ENCODE measurements at places on chromosomes 4 and X.

DNA sequence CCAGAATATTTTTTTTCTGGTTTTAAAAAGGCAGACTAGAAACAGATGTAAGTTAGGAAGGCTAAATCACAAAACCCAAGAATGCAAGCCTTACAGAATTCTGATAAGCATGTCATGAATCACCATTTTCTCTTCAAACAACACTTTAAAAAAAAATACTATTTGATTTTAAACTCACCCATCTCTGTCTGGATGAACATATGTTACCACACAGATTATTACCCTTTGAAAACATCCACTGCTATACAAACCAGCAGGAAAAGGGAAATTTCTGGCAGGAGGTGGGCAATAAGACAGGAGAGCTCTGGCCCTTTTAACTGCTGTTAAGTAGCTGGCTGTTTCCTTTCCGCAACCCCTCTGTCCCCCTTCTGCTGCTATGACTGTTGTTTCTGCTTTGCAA is 317.7 kb upstream of the NOCT start:
- no peak for DNase-seq

DNA sequence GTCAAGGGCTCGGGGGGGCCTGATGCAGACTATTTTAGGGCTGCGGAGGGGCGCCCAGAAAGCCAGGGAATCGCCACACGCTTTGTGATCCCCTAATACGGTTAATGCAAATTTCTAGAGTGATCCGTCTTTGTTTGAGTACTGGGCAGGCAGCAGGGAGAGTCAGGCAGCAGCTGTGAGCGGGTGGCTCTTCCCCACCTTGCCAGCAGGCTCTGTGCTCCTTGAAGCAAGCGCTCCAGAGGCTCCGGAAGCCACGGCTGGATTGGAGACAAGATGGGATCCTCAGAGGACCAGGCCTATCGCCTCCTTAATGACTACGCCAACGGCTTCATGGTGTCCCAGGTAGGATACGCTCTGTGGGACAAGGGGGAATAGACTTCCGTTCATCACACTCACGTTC is at the start of gene ASMT:
Gene ASMT, plus strand, starts transcription at position 133 of the 400 bp plus-strand sequence. Its CDS starts 141 bp downstream, at position 274.
- no peak for DNase-seq

DNA sequence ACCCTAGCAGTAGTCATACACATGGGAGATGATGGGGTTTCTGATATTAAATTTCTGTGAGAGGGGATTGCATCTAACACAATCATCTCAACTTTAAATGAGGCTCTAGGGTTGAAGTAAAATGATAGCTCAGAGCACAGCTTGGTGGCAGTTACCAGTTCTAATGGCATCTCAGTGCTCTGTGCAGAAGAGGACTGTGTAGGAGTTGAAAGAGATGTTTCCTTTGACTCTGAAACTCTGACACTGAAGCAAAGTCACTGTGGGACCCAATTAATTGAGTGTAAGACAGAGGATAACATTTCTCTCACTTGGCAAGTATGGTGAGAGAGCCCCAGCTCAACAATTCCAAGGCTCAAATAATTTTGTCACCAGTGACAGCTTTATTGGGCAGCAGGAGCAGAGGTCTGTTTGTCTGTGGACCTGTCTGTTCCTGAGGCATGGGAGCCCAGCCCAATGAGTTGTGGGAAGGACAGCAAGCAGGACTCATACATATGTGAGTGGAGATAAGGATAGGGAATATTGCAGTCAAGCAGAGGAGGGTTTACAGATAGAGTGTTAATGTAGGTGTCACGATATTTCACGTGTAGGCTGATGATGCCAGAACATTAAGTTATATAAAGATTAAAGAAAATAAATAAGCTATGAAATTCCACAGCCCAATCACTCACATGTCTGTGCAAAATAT is 76.7 kb upstream of the NAF1 start:
- DNase-seq, result no peak

DNA sequence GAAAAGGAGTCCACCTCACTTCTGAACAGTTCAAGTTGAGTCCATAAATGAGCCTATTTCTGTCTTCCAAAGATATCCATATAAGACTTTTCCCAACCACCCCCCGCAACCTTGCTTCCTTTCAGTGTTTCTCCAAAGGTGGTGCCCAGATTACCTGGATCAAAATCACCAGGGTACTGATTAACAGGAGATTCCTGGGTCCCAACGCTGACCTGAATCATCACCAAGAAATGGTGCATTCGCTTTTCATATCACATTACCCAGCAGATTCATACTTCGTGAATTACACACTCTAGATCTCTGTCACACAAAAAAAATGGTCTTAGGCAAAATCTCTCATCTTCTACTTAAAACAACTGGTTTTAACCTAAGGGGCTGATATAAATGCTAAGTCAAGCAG is 2.1 kb upstream of the GALNT7 start:
- DNase-seq, result no peak

- DNase-seq, result no peak
These were observed 107.0 kb downstream of the DDIT4L start for GRCh38 chr4:100083289-100083688.

GRCh38 chr4:173478201-173478912 is 51.7 kb downstream of the HAND2 start:
- no peak for DNase-seq

- no peak for DNase-seq
These were observed 13.3 kb downstream of the FGF5 start for GRCh38 chr4:80279751-80280150.

GRCh38 chrX:10086676-10087075 is 70.1 kb upstream of the CLCN4 start:
- DNase-seq, result no peak

- DNase-seq, result no peak
These were observed 558.9 kb upstream of the TENM3 start for GRCh38 chr4:181684310-181684709.

DNA sequence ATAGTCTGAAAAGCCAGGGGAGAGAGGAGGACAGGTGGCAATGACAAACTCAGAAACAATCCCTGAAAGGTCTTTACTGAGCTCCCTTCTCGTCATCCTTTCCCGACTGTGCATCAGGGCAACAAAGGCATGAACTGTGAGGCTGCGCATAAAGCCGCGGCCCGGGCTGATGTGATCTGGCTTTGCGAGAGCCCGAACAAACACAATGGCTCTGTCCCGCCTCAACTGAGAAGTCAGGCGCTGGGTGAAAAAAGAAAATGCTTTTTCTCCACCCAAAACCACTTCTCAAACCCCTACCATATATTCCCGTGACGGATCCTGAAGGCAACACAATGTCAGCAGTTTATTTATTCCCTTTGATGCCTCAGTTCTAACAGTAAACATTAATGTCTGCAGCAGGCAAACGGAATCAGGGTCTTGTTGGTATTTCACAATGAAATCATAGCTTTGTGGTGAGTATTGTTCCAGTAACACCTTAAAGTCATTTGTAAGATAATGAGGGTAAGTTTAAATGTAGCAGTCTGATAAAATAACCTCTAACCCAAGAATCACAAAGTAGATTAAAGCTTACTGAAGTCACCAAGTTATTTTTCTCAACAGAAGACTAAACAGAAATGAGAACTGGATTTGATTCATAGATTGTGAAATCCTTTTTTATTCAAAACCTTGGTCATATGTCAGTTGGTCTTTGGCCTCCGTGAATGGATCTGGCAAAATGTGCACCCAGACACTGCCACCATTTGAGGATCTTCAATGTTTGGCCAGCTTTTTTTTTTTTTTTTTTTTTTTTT is 67.4 kb downstream of the APBB2 start:
- DNase-seq, result no peak

All from HTR-8/SVneo (cell line).